ENCODE measurements at places on chromosomes 16 and 17.

DNA sequence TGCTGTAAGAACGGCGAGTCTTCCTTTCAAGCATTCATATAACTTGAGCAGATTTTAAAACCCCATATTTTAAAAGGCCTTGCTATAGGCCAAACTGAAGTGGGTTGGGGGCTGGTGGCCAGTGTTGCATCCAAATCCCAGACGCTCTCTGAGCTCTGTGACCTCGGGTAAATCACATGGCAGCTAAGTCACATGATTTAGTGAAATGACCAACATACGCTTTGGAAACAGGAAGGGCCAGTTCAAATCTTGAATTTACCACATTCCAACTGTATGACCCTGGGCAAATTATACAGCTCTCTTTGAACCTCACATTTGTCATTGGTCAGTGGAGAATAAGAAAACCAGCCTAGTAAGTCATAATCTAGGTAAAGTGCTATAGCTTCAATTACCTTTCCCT is 519.3 kb downstream of the HAPSTR1 start:
- DNase-seq: no peak

- DNase-seq: no peak
These were observed at the start of gene CCR7 for GRCh38 chr17:40564883-40565768. Gene CCR7 (minus strand): TSS chr17:40565472. CDS start chr17:40565409, 63 bp downstream.

DNA sequence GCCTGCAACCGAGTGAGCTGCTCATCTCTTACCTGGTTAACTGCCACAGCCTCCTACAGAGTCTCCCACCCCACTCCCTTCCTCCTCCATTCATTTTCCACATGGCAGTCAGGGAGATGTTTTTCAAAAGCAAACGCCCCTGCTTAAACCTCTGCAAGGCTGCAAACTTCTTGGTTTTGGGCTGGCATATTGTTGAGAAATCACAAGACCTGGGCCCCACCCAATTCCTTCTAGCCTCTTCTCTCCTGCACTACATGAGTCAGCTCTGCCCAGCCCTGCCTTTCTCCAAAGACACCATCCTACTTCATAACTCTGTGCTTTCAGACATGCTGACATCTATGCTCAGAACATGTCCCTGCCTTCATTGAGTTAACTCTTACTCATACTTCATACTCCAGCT is 136.1 kb downstream of the SPACA3 start:
- no peak for DNase-seq

GRCh38 chr16:50072730-50073129 is 7.0 kb downstream of the HEATR3 start:
- DNase-seq: no peak

DNA sequence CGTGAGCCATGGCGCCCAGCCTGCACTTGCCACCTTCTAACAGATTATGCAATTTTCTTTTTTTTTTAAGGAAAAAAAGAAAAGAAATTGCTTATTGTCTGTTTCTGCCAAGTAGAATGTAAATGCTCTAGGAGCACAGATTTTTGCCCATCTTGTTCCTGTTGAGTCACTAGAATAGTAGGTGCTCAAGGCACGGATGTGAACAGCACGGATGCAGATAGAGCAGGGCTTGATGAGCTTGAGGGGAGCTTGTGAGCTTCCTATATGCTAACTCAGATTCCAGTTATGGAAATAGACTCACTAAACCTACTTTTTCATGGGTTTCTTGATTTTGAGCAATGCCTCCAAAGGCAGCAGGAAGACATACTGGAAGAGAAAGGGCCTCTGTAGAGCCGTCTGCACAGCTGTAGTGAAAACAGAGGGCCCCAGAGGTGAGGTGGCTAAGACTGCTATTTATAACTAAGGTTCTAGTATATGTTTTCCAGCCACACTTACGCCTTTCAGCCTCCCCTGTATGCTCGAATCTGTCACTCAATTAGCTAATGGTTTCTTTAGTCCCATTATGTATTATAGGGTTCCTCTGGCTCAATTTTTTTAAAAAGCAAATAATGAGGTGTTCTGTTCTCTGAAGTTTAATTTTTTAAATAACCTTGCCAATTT is 72.8 kb downstream of the WWP2 start:
- DNase-seq: no peak

DNA sequence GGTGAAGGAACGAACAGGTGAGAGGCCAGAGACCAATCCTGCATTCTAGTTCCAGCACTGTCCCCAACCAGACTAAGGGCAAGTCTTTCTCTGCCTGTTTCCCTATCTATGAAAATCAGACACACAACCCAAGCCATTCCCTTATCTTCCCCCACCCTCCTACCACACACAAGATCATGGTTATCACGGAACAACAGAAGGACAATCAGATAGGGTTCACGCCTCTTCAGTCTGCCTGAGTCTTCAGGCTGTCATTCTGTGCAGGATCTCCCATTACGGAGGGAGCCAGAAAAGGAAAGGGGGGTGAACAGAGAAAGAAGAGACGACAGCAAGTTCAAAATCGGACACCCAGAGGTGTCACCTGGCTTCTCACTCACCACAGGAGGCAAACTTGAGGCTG is 11.1 kb downstream of the TLE7 start:
- peak; percentile 94 for DNase-seq

- no peak for DNase-seq
These were observed 3.2 kb upstream of the PRPSAP1 start for GRCh38 chr17:76356803-76357456.

- no peak for DNase-seq
These were observed 200.4 kb downstream of the SHISA9 start for GRCh38 chr16:13101828-13102227.

GRCh38 chr17:79047923-79048825 is 24.2 kb downstream of the C1QTNF1 start:
- DNase-seq: no peak

GRCh38 chr16:83494459-83494858 is 313.3 kb upstream of the HSBP1 start:
- no peak for DNase-seq

DNA sequence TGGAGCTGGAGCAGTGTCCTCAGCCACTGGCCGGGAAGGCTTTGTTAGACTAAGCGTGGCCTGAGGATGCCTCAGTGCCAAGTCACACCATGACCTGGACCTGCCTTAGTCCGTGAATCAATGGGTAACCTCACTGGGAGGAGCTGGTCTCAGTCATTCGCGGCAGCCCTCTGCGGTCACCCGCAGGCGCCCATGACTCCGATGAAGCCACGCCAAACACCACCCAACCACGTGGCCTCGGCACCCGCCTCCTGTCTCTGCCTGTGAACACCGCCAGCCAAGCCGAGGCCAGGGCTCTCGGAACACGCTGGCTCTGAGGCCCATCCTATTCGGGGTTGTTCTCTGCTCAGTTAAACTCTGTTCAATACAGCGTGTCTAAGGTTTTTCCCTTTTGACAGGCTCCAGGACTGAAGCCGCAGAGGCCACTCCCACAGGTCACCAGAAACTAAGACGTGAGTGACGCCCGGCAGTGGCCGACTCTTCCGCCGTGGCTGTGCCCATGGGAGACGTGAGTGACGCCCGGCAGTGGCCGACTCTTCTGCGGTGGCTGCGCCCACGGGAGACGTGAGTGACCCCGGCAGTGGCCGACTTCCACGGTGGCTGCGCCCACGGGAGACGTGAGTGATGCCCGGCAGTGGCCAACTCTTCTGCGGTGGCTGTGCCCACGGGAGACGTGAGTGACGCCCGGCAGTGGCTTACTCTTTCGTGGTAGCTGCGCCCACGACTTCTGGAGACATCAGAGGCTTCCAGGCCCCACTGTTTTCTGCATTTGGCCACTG is 16.8 kb upstream of the PABPN1L start:
- no peak for DNase-seq

GRCh38 chr17:58303971-58304749 is 23.4 kb upstream of the MPO start:
- DNase-seq: no peak

DNA sequence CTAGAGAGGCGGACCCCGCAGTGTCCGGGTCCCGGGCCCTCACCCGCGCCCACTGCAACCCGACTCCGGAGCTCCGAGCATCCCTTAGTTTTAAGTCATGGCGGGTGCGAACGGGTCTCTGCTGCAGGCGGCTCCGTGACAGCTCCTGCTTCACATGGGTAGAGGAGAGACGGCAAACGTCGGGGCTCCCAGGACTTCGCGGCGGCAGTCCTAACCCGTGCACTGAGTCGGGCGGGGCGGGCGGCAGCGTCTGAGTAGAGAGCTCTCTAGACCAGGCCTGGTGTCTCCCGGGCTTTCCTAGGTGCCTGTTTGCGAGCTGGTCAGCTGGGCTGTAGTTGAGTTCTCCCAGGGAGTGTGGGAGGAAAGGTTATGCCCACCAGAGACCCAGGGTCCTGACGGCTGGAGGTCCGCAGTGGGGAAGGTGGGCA is 345 bp downstream of the TSC2 start:
- DNase-seq: no peak

DNA sequence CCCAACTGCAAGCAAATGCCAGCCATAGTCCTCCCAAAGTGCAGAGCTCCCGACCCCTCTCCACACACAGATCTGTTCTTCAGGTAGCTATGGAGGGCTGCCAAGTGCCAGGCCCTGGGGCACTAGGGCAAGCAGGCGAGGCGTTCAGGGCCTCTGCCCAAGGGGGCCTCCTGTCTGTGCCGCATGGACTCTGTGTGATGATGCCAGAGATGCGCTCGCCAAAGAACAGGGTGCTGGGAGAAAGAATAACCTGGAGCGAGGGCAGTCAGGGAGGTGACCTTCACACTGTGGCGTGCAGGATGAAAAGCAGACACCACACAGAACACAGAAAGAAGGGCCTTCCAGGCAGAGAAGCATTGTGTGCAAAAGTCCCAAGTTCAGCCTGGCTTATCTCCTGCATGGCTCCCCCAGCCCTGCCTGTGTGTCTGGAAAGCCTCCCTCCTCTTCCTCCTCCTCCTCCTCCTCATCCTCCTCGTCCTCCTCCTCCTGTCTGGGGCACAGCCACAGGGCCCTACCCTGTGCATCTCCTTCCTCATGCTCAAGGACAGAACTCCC is 44.2 kb downstream of the PEMT start:
- DNase-seq: no peak

GRCh38 chr17:11917415-11917814 is 79.9 kb downstream of the ZNF18 start:
- no peak for DNase-seq

GRCh38 chr17:34370997-34371395 is 8.0 kb upstream of the CCL1 start:
- DNase-seq: no peak

DNA sequence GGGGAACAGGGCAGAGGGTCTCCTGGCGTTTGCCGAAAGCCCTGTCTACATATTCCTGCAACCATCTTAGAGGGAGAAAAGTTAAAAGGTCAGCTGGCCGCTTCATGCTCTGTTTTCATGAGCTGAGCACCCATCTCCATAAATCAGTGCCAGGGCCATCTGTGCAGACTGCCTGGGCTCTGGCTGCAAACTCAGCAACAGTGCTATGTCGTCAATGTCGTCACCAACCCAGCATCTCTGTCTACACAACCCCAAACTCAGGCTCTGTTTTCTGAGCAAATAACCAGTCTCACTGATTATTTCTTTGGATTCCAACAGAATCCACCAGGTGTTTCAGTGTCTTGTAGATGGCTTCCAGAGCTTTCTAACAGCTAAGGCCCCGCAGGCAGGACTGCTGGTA is 65.0 kb downstream of the HS3ST2 start:
- DNase-seq: no peak

DNA sequence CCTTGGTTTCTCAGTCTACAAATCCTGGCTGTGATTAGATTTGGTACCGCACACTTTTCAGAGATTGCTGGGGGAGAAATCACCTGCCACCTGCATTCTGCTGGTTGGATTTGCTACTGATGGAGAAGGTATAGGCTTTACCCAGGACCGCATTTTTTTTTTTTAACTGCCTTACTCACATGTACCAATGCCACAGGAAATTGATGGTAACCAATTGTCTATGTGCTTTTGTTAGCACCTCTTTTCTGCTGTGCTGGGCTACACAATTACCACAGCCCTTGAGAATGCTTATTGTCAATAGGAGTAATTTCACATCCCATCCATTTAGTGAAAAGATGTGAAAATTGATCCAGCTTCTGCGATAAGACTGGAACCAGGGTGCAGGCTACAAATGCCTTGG is 74.4 kb upstream of the TANC2 start:
- DNase-seq: no peak

GRCh38 chr16:3519581-3519980 is 18.8 kb downstream of the CLUAP1 start:
- no peak for DNase-seq

DNA sequence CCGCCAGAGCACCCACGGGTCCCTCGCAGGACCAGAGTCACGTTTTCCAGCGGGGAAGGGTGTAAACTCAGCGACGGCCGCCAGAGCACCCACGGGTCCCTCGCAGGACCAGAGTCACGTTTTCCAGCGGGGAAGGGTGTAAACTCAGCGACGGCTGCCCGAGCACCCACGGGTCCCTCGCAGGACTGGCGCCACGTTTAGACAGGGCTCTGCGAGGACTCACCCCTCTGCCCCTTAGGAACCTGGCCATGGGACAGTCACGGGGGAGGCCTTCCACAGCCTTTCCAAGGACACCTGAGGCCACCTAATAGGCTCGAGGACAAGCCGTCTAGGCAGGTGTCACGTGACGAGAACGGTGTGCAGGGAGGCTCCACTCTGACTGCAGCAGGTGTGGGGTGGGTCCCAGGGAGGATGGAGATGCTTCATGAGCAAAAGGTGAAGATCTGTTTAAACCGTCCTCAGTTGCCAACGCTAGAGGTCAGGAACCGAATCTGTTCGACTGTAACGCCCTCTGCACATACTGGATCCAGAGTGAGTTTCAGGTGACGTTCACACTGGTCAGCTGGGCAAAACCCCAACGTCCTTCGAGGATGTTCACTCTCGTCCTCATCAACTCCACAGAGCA is 48.0 kb upstream of the METRNL start:
- no peak for DNase-seq

GRCh38 chr16:56792967-56793366 is 63.0 kb downstream of the NUP93 start:
- DNase-seq: no peak

- DNase-seq: no peak
These were observed 429.0 kb downstream of the MAF start for GRCh38 chr16:79171504-79171903.

DNA sequence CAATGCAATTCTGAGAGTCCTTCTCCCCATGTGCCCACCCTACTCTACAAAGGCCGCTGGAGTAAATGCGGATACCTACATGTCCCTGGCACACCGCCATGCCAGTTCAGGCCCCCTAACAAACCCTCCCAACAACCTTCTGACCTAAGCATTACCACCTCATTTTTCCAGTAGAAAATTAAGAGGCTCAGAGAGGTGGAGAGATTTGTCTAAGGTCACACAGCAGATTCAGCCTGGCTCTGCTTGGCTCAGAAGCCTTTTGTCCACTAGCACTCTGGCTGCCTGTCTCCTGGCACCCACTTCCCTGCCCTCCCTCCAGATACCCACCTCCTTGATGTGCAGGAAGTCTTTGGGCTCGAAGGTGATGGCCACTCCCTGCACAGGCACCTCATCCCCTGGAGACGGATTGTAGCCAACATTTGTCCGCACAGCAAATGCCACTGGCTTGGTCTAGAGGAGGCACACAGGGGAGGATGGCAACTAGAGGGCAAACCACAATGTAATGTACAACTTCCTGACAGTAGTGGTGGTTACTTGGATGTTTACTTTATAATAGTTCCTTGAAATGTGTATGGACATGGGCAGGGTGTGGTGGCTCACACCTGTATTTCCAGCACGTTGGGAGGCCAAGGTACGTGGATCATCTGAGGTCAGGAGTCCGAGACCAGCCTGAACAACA is 10.2 kb downstream of the CACNB1 start:
- no peak for DNase-seq

- peak; percentile 99 for DNase-seq
These were observed 453 bp upstream of the MYH10 start for GRCh38 chr17:8630802-8631553.
